ENCODE measurements at places on chromosomes 5 and 9.

- peak; percentile 62 for DNase-seq
Observed at GRCh38 chr9:69027355-69028097, 8.0 kb upstream of the FXN start.

GRCh38 chr5:60671899-60672692 is 27.9 kb downstream of the DEPDC1B start:
- no peak for DNase-seq

- DNase-seq: no peak
Observed at GRCh38 chr9:12694013-12694412, 828 bp downstream of the TYRP1 start.

DNA sequence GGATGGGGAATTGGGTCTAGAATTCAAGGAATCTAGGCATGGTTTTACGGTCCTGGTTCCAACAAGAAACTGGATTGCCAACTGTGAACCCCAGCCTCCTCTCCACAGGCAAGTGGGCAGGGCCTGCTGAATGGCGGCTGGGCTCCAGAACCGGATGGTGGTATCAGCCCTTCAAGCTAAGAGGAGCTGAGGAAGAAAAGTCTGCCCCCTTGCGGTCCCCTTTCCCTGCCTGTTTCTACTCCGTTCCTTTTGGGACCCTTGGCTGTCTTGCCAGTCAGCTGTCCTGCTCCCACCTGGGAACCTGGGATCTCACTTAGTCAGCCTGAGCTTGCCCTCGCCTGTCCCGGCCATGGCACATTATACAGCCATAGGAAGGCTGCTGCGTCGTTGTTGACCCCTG is 234.4 kb upstream of the DAPK1 start:
- DNase-seq: no peak

DNA sequence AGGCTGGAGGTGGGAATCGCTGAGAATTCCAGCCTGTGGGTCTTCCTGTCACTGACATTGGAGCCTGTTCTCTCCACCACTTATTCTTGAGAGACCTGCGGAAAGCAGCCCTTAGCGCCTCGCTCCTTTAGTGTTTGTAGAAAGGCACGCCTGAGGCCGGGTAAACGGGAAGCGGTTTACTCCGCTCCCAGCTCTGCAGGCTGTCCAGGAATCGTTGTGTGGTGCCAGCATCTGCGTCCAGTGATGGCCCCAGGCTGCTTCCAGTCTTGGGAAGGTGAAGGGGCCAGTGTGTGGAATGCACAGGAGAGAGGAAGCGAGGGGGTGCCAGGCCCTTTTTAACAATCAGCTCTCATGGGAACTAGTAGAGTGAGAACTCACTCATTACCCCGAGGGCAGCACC is 44.6 kb upstream of the FCN2 start:
- no peak for DNase-seq

DNA sequence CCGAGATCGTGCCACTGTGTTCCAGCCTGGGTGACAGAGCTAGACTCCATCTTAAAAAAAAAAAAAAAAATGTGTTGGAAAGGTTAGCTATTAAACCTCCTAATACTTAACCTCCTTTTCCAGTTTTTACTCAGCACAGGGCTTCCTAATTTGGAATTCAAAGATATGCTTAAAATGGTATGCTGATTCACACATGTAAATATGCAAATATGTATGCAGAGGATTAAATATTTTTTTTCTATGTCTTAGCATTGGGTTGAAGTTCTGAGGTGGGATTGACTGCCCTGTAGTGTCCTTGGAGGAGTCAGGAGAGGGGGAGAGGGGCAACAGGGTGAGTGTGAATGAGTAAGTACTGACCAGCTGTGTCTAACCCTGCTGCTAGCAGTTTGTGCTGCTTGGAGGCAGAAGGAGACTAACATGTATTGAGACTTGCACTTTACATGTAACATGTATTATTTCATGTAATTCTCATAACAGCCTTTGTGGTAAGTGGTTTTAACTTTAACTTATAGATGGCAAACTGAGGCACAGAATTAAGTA is 63.2 kb downstream of the SLC44A1 start:
- no peak for DNase-seq

- DNase-seq: no peak
Observed at GRCh38 chr5:143412661-143413342, 9.3 kb upstream of the NR3C1 start.

GRCh38 chr5:37615184-37615583 is 224.7 kb downstream of the GDNF start:
- no peak for DNase-seq
